ENCODE measurements at places on chromosomes 4 and X. TPM values are rescaled to one million over a fixed set of nuclear protein-coding genes. Genes with fewer than 3 reads are reported as not detected.

Gene MAN2B2
- total RNA-seq, result 9.4 TPM

Gene PIR
- 50.6 TPM for total RNA-seq

Gene CXCL9
- total RNA-seq, result not detected

Gene COMMD8
- 13.7 TPM for total RNA-seq

Gene NXF3
- not detected for total RNA-seq

Gene C4orf54
- not detected for total RNA-seq

Gene MAGEB10
- not detected for total RNA-seq

Gene SORBS2
- 0.53 TPM for total RNA-seq

Gene METTL14
- total RNA-seq, result 16.3 TPM

Gene NUP62CL
- total RNA-seq, result 15.8 TPM

Gene ADGRG4
- total RNA-seq, result not detected

Gene MAGIX
- 3.0 TPM for total RNA-seq

Gene SSX2
- total RNA-seq, result not detected

Gene PPEF1
- total RNA-seq, result 1.7 TPM

Gene SMR3B
- not detected for total RNA-seq

Gene DCAF4L1
- 0.13 TPM for total RNA-seq

Gene PCDH7
- total RNA-seq, result 0.11 TPM

Gene TMPRSS11D
- not detected for total RNA-seq

Gene ATOH1
- total RNA-seq, result not detected

Gene SEL1L3
- total RNA-seq, result 24.9 TPM

Gene RADX
- total RNA-seq, result 0.07 TPM

Gene LIMCH1
- total RNA-seq, result 39.7 TPM

Gene GAGE1
- total RNA-seq, result not detected

Gene HTR2C
- total RNA-seq, result not detected

Gene HSFX2
- total RNA-seq, result 0.29 TPM

Gene CCDC149
- total RNA-seq, result 1.8 TPM

Gene C4orf50
- not detected for total RNA-seq

Gene TMEM47
- 1.5 TPM for total RNA-seq

Gene CXCL13
- not detected for total RNA-seq

Gene KIT
- not detected for total RNA-seq

Gene GPR50
- 0.14 TPM for total RNA-seq

Gene TLR7
- total RNA-seq, result not detected

Gene KCND1
- 1.1 TPM for total RNA-seq

Gene HAND2
- total RNA-seq, result 0.72 TPM

Measured in A549 treated with GW870086 at 1 μM for 4 hours (cell line).